Uterine smooth muscle cell (primary cell): ENCODE measurements at places on chromosomes 2 and 18. TPM values are rescaled to one million over a fixed set of nuclear protein-coding genes. Genes with fewer than 3 reads are reported as not detected.

The CFC1 gene
- not detected in 2 replicates for total RNA-seq

The UCN gene
- 0.22 and 1.00 TPM in 2 replicates for total RNA-seq

The ADAM23 gene
- total RNA-seq = 9.9 and 10.5 TPM in 2 replicates

The C2orf80 gene
- not detected in 2 replicates for total RNA-seq

The MPP4 gene
- 2.0 and 4.0 TPM in 2 replicates for total RNA-seq
